ENCODE measurements at places on chromosomes 6 and 20.

DNA sequence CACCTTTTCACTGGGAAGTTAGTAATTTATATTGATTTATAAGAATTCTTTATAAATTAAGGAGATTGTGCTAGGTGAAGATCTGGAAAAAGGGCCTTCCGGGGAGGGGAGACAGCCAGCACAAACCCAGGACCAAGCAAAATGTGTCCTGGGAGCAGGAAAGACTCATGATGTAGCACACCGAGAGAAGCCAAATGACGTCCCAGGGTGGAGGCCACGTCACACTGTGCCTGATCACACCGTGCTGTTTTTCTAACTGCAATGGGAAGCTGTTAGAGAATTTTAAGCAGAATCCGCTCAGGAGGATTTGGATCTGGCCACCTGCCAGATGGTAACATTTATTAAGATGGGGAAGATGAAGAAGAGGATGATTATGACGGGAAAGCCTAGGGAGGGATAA is 72.7 kb upstream of the AKAP12 start:
- DNase-seq: no peak

GRCh38 chr6:126949786-126950185 is 168.7 kb upstream of the RSPO3 start:
- DNase-seq: no peak

DNA sequence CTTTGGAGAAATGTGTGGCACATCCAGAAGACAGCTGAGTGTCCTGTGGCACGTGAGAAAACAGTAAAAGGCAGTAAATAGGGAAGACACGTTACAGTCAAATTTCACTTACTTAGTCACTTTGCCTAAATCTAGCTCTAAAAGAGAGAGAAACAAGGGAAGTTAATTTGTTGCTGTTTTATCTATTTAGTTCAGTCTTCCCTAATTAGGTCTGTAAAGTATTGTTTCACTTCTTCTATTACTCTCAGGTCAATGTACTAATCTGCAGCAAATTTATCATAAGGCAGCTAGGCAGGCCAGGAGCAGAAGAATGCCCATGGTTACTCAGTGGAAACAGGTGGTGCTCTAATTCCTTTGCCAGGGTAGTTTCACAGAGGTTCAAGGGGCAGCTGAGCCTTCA is 124.3 kb upstream of the CNR1 start:
- DNase-seq: no peak

DNA sequence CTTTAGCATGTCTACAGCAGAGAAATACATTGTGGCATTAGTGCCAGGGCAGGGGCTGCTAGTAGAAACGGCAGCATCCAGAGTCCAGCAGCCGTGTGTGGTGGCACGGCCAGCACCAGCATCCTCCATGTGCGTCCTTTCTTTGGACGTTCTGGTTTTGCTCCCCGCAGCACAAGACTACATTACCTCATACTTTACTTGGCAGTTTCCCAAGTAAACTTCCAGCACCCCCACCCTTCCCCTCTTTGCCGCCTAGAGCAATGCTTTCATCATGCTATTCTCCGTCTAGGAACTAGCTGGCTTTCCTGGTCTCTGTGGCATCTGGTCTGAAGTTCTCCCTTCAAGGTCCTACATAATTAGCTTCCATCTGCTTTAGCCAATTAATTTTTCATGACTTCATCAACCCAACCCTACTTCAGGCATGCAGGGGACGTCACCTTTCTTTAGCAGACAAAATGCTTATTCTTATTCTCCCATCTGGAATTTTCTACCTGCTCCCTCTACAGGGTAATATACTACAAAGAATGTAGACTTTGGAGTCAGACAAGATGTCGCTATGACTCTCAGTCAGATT is 67.6 kb downstream of the BLOC1S5 start:
- no peak for DNase-seq

DNA sequence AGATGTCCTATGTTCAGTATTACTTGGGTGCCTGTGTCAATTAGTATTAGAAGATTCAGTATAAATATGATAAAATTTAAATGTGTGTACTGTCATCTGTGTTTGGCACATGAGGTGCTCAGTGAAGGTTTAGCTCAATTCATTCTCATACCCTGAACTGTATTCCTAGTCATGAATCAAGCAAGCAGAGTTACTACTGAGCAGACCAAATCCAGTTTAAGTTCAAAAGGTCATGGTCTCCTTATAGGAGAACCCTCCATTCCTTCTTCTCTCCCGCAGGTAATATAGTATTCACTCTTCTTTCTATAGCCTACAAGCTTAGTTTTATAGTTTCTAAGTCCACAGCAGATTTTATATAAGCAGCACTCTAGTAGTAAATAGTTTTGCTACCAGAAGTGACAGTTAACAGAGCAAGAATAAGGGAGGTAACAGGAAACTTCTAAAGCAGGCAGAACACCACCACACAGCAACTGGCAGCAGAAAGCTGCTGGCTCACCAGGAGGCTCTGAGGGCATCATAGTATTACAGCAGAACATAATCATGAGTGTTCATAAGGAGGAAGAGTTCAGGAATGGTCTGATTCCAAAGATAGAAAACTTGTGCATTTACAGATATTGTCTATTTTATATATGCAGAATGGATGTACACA is 133.2 kb downstream of the SLC16A10 start:
- DNase-seq: no peak

DNA sequence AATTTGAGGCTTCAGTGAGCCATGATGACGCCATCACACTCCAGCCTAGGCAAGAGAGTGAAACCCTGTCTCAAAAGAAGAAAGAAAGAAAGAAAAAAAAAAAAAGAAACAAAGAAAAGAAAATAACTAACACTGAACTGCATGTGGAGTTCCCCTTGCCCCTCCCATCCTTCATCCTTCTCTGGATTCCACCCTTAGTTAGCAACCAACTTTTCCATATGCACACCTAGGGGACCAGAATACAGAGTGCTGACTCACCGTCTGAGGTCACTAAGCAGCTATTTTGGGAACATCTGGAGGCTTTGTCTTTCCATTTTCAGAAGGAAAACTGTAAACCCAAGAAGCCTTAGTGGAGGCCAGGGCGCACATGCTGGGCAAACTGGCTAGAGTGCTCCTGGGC is 257.4 kb downstream of the MAFB start:
- DNase-seq: no peak

DNA sequence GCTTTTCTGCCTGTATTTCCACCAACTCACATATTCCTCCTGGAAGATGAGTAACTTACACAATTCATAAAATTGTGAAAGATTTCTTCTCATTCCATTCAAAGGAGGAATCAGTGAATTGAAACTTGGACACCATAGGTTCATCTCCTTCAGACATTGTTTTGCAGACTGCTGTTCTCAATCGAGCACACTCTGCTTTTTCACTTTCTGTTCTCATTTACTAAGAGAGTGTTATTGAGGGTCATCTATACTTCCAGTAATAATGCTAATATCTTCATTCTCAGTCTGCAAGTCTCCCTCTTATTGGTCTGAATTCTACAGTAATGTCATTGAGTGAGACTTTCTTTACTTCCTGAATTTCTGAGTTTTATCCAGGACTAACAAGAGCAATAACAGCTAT is 67.5 kb upstream of the FUT9 start:
- DNase-seq: no peak

DNA sequence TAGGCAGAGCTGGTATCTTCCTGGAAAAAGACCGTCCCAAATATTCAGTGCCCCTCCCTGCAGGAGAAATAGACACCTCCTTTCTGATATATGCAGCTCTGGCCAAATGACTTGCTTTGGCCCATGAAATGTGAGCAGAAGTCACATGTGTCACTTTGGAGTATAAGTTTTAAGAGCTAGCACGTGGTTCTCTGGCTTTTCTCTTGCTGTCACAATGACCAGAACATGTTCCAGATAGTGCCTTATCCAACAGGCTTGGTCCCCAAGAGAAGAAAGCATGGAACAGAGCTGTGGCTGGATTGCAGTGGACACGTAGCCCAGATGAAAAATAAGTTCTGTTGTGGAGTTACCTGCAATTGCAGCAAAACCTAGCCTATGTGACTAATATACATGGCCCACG is 40.4 kb downstream of the UNC5CL start:
- no peak for DNase-seq

- DNase-seq: no peak
Measured at GRCh38 chr20:53447316-53447715, 146.3 kb downstream of the ZNF217 start.

DNA sequence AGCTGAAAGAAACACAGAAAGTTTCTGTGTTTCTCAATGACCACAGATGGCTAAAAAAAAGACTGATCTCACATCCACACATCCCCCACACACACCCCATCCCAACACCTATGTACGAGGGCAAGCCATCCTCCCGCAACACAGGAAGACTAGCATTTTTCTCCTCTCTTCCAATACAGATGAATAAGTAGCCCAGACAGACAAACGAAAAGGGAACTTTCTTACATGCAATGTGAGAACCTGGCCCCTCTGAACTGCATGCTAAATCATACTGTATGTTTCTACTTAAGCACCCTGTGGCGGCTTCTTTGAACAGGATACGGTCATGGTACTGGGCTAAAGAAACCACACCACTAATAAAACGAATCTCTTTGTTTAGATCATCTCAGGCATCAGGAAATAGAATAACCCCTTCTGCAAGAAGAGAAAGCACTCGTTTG is 116.2 kb downstream of the GMDS start:
- no peak for DNase-seq

- no peak for DNase-seq
Measured at GRCh38 chr6:108275976-108276375, 15.1 kb upstream of the SNX3 start.

DNA sequence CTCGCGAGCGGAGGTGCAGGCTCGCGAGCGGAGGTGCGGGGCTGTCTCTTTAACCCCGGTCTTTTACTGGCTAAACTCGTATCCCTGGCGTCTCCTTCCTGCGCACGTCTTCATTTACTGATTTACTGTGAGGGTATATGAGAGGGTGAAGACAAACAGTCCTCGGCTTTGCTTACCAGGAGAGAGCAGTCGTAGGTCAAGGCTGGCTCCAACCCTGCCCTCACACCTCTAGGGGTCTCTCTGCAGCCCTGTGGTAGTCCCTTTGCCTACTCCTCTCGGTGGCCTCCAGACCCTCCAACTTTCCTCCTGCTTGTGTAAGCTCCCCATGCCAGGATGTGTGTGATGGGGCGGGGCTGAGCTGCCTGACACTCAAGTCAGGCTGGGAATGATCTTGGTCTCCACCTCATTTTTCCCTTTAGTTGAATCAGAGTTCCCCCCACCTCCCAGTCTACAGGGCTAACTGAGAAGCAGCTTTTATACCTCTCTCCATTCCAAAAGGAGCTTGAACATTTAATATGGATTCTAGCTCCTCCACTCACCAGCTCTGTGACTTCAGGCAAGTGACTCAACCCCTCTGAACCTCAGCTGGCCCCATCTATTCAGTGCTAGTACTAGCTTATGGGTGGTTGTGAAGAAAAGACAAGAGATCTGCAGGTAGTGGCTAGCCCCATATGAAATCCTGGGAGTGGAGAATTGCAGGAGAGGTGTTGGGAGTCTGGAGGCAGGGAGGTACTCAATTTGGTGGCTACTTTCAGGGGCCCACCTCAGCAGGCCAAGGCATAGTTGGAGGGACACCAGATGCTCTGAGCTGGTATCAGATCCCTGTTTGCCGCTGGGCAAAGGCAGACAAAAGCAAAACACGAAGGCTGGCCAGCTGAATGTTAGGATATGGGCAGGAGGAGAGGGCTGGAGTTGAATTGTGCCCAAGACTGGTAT is 902 bp downstream of the SLC29A1 start:
- no peak for DNase-seq

- no peak for DNase-seq
Measured at GRCh38 chr6:88142297-88142668, 23.9 kb downstream of the CNR1 start.

DNA sequence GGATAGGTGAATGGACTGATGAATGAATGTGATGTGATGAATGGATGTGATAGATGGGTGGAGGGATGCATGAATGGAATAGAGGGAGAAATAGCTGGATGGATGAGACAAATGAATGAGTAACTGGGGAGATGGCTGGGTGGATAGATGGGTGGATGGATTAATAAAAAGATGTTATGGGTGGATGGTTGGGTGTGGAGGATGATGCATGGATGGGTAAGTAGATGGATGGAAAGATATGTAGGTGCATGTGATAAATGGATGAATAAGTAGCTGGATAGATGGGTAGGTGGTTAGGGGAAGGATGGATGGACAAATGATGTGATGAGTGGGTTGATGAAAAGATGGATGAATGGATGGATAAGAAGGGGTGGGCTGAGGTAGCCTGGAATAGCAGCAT is 4.7 kb downstream of the HNF4A start:
- DNase-seq: no peak

DNA sequence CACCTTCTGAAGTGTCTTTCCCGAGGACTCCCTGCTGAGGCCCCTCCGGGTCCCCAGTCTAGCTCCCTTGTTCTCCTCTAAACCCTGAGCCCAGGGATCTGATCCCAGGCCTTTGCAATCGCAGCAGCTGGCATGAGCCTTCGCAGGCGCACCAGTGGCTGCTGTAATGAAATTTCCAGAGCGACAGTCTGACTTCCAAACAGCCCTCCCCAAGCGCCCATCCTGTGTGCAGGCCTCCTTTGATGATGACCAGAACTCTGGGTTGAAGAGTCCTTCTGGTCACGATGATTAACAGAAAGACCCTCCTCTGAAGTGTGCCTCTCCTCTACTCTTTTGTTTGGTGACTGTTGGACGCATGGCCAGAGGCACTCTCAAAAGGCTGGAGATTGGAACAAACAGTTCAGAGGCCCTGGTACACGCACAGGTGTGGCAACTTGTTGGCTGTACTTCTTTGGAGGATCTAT is 89.1 kb upstream of the MPC1 start:
- DNase-seq: no peak

Measured in stimulated activated CD4-positive, alpha-beta T cell treated with anti-CD3 and anti-CD28 coated beads, Interleukin-1b, Interleukin-23, amount 100 ng/mL, for 1 hour (primary cell).